MCF 10A (cell line): ENCODE measurements at places on chromosomes 13 and 19. TPM values are rescaled to one million over a fixed set of nuclear protein-coding genes. Genes with fewer than 3 reads are reported as not detected.

LILRA6 gene
- total RNA-seq = not detected in 2 replicates

LILRB3 gene
- not detected in 2 replicates for total RNA-seq

LDLR gene
- 126 and 127 TPM in 2 replicates for total RNA-seq

ZNF681 gene
- total RNA-seq = not detected in 2 replicates

GRCh38 chr19:45104658-45105349, 11.8 kb downstream of the PPP1R37 start:
- no peak for DNase-seq

- peak; percentile 87 for DNase-seq
Observed at GRCh38 chr13:40235160-40235796, 431.2 kb downstream of the FOXO1 start.

- no peak for DNase-seq
Observed at GRCh38 chr13:99335087-99335486, 27.9 kb upstream of the GPR183 start.

DNA sequence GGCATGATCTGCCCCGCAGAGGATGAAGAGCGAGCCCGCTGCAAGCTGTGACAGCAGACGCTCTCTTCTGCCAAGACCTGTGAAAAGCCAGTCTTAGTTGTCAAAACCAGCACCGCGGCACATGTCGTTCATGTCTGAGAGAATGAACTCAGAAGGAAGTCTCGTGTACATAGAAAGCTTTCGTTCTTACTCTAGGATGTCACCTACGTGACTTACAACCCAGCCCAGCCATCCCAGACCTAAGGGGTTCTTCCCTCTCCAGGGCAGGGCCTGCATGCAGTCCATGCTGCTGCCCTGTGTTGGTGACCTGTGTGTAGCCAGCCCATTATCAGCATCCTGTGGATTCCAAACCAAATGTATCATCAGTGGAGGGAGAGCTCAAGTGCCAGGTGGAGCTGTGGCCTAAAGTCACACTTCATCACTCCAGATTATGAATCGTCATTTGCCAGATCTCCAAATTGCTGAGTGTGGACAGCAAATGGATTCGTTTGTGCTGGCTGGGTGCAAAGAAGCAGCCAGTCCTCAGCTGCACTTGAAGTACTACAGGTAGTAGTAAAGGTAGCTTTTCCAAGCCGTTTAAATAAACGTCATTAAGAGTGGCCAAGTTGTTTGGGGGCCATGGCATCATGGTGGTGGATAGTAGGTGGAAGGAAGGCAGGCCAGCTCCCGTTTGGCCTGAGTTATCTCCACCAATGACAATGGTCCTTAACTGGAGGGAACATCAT, 73.9 kb upstream of the GPR183 start:
- no peak for DNase-seq

DNA sequence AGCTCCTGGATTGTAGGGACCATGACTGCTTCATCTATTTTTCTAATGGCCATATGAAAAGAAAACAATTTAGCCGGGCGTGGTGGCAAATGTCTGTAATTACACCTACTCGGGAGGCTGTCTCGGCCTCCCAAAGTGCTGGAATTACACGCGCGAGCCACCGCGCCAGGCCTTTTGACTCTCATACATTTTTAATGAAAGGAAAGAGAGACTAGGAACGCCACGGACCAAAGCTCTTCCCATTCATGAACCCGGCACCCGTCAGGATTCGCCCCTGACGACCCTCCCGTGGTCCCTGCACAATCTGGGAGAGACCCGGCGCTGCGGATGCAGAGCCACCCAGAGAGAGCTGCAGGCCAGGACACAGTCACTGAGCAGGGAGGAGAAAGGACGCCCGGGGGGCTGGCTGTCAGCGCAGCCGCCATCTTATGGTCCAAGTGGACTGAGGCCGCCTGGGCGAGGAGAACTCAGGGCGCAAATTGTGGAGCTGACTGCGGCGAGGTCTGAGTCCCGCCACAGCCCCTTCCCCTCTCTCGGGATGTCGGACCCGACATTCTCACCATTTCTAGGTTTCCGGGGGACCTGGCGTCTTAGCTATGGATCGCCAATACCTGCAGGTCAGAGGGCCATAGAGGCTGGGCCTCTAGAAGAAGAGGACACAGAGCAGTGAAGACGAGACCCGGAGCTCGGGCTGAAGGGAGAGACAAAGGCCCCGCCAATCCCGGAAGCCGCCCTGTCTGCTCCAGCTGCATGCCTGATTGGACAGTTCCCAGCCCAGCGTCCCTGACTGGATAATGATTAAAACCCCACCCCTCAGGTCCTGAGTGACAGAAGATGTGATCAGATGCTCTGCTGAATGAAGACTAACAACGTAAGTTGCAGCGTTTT, at the start of gene ZNF681:
Gene ZNF681, minus strand, starts transcription at position 705 of the 888 bp plus-strand sequence. Its CDS starts 142 bp downstream, at position 563.
- DNase-seq = no peak
